ENCODE measurements at places on chromosomes 12 and 14. TPM values are rescaled to one million over a fixed set of nuclear protein-coding genes. Genes with fewer than 3 reads are reported as not detected.

DNA sequence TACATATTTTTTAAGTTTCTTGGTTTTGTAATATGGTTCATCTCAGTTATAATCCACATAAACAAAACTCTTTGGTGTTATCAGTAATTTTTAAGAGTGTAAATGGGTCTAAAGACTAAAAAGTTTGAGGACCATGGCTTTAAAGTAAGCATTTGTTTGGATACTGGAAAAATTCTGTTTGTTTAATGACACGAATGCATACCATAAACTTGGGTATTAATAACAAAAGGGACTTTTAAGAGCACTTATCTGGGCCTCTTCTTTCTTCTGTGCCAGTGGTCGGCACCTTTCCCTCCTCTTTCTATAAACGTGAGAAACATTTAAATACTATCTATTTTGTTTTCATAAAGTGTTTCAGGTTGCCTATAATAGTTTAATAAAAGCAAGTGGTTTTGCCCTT lies 47.4 kb downstream of the SAMD4A start:
- DNase-seq, result no peak

DNA sequence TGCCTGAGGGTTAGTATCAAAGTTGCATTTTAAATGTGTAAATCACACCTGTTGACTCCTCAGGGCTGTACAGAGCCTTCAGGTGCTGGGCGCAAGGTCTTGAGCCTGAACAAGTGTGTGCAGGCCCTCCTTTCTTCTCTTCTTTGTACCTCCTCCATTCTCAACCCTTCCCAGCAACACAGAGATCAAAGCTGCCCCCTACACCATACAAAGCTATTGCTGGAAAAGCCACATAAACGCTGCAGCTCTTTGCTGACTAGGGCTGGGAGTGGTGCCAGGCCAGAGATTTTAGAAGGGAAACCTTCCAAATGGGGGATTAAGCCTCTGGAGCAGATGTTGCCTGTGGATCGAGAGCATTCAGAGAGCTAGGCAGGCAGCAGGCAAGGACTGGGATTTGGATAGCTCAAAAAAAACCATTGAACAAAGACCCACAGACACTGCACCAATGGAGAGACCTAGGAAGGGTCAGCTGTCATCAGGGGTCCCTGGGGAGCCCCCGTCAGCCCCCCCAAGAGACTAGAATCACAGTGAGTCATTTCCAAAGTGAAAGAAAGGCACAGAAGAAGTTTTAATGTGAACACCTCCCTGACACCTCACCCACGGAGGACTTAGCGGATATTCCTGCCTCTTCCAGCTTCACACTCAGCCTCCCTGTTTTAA lies 18.2 kb upstream of the SUSD6 start:
- no peak for DNase-seq

- no peak for DNase-seq
These were observed 268.9 kb downstream of the SUDS3 start for GRCh38 chr12:118645219-118645618.

- DNase-seq, result no peak
These were observed 77.9 kb upstream of the BCL11B start for GRCh38 chr14:99349721-99350495.

GRCh38 chr12:129394177-129394825 lies 509.5 kb downstream of the TMEM132D start:
- DNase-seq, result no peak

DNA sequence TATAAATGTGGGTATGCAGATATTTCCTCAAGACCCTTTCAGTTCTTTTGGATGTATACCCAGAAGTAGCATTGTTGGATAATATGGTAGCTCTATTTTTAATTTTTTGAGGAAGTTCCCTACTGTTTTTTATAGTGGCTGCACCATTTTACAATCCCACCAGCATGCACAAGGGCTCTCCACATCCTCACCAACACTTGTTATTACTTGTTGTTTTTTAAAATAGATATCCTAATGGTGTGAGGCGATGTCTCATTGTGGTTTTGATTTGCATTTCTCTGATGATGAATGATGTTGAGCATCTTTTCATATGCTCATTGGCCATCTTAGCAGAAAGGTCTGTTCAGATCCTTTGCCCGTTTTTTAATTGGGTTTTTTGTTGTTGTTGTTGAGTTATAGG lies 47.1 kb downstream of the DIP2B start:
- DNase-seq, result no peak

GRCh38 chr14:51859131-51859530 lies 1.3 kb upstream of the GNG2 start:
- DNase-seq, result no peak

DNA sequence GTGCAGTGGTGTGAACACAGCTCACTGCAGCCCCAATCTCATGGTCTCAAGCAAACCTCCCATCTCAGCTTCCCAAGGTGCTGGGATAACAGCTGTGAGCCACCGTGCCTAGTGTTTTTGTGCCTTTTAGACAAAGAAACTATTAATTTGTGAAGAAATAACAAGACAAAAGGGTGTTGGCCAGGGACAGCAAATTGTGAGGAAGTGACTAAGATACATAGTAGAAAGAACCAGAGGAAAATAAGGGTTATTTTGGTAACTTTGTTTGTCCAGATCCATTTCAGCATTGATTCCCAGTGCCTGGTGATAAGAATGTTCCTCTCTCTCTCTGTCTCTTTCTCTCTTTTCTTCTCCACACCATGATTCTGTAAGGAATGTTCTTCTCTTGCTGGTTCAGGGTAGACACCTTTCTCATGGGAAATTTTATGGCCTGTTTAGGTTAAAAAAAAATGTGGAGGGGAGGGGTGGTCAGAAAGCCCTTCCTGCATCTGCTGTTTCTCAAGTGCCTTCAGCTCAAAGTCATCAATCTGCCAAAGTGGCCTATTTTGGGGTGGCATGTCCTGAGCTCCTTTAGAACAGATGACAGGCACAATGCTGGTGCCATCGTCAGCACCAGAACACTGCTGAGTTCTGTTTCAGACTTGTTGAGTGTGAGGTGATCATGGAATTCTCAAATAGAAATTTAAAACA lies 184.4 kb upstream of the EEA1 start:
- DNase-seq, result no peak

DNA sequence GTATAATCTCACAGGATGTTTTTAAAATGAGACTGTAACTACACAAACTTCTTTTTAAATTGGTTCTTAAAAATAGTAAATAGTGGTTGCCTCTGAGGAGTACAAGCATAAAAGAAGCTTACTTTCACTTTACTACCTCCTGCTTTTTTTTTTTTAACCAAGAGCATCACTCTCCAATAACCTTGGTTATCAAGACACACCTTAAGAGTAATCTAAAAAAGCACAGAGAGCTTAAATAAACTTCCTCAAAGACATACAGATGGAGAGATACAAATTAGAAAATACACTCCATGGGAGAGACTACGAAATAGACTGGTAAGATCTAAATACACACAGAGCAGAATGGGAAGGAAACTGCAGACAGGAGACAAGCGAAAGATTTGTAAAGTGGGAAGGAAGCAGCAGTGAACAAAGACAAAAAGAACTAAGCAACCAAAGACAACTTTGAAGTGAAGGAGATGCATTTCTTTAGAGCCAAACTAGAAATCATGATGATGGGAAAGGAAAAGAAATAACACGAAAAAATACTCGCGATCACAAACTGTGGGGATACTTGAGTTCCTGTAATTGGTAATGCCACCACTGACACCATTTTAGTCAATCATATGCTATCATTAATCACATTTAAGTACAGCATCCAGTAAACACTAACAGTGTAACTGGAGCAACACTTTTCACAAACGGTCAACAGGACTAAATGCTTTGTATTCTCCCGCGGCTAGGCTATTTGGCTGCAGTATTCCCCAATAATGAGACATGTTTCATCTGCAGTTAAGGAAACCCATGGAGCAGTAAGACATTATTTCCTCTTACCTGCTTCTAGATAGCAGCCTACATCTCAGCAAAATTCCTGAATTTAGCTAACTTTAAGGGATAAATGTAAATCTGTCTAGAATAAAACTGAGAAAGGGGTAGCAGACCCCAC lies 8.2 kb downstream of the SINHCAF start:
- DNase-seq, result no peak

- DNase-seq, result no peak
These were observed 24.3 kb upstream of the TMEM106C start for GRCh38 chr12:47939009-47939601.

DNA sequence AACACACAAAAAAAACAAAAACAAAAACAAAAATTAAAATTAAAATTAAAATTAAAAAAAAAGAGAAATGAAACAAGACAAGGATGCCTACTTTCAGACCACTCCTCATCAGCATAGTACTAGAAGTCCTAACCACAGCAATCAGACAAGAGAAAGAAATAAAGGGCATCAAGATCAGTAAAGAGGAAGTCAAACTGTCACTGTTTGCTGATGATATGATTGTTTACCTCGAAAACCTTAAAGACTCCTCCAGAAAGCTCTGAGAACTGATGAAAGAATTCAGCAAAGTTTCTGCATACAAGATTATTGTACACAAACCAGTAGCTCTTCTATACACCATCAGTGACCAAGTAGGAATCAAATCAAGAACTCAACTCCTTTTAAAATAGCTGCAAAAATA lies 29.2 kb downstream of the ALG10 start:
- no peak for DNase-seq

DNA sequence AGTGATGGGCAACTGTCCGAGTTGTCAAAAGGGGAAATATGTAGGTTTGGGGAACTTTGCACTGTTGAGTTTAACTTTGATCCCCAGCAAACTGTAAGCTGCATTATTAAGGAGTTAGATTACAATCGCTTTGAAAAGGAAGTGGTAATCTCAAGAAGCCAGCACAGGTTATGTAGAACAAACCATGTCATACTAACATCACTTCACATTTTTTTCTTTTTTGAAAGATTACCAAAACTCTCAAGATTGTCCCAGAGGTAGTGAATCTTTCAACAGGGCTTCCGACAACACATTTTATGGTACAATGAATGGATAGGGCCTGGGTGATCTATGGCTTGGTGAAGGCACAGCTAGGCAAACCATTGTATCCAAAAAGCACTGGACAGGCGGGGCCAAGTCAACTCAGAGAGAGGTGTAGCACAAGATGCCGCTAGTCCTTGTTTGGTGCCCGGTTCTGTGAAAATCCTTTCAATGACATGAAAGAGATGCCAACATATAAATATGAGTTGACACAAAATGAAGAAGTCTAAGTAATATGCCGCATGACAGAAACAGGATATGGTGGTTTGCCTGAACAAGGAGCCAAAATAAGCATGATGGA lies 24.3 kb upstream of the PARP11 start:
- DNase-seq, result no peak

GRCh38 chr14:67319142-67319541 lies 40.5 kb downstream of the ATP6V1D start:
- DNase-seq, result no peak

DNA sequence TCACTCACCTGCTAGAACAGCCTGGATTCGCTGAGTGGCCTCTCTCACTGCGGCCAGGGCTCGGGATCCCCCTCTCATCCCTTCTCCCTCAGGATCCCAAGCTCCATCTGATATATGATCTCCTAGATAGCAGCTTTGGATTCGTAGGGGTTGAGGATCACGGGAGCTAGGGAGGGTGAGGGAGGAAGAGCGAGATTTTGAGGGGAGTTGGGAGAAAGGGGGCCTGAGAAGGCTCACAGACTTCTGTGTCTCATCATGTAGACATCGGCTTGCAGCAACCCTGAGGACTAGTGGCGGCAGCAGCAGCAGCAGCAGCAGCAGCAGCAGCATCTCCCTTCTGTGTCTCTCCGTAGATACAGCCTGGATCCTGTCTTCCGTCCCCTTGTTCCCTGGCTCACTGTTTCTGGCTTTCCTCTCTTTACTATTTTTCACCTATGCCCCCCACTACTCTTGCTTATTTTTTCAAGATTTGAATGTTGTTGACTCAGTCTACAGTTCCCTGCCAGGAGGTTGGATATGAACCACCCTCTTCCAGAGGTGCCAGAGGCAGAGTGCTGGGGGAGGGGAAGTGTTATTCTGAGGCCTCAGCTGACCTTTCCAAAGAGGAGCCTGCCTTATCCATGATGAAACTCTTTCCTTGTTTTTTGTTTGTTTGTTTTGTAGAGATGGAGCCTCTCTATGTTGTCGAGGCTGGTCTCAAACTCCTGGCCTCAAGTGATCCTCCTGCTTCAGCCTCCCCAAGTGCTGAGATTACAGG lies at the start of gene CIROP:
CIROP (minus strand) TSS at position 399 of the 757 bp plus-strand sequence; CDS start at position 330, 69 bp downstream.
- DNase-seq, result no peak

GRCh38 chr12:119176267-119177055 lies 2.3 kb upstream of the HSPB8 start:
- DNase-seq, result peak; percentile 56

Gene TMCC3
- total RNA-seq, result 0.92 TPM

Gene CCDC175
- total RNA-seq, result not detected

Gene KRT74
- total RNA-seq, result not detected

Gene KRT3
- not detected for total RNA-seq

Gene GPR84
- not detected for total RNA-seq

Gene TSHR
- not detected for total RNA-seq

Gene LRIG3
- 12.1 TPM for total RNA-seq

Gene DPPA3
- total RNA-seq, result not detected

Gene CCDC184
- total RNA-seq, result 0.74 TPM

Gene CAPZA3
- not detected for total RNA-seq

Data from Panc1 (cell line).